NCI-H1930 (cell line): ENCODE measurements at places on chromosomes 7 and 10.

DNA sequence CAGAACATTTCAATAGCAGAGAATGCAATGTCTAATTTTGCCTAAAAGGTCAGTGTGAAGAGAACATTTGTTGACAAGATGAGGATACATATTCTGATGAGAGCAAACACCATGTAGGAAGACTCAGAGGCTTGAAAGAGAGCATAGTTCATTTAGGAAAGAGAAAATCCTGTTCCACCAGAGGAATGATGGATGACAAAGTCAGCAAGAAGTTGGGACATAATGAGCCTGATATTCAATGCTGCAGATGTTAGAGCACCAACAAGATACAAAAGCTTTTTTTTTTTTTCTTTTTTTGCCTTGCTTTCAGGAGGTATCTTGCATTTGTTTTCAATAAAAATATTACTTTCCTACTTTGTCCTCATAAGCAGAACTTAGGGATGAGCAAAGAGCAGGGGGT is 952.0 kb upstream of the C7orf33 start:
- DNase-seq = no peak

DNA sequence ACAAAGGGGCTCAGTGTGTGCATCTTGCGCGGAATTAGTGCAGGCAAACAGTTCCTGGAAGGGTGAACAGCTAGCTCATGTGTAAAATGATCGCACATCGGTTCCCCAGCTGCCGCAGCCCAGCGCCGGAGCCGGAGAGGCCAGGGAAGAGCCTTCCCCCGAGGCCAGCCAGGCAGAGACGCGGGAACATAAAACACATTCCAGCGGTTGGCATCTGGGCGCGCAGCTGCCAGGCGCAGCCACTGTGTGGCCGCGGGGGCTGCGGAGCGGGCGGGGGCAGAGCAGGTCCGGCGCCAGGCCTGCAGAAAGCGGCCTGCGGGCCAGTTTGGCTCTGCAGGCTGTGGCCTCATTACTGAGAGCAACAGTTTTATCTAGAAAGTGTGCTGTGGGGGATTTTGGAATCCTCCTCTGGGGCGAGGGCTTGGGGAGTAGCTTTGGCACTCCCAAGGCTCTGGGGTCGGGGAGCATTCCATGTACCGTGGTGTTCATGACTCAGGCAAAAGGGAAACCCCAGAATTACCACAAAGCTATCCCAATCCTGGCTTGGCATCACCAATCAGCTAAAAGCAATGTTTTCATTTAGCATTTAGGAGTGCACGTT is 74.3 kb downstream of the SAMD9 start:
- DNase-seq = no peak

- no peak for DNase-seq
Observed at GRCh38 chr10:103102195-103102594, 90.9 kb downstream of the NT5C2 start.

GRCh38 chr10:122142641-122143237 is 128.4 kb upstream of the BTBD16 start:
- DNase-seq = no peak

DNA sequence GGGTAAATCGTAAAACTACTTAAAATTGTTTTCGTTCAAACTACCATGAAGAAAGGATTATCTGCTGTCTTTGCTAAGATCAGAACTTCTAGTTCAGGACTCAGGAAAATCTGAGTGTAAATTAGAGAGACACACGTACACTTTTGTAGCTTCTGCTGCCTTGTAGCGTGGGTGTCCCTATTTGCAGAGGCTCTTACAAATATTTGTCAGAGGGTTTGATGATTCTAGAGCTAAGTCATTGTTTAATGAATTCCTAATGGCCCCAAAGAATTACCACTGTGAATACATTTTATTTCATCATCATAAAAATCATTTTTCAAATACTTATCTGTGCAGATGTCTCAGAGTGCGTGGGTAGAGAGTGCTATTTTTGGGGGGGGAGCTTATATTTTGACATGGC is 314.9 kb downstream of the LRMDA start:
- no peak for DNase-seq

GRCh38 chr7:126574276-126575250 is 678.2 kb downstream of the GRM8 start:
- no peak for DNase-seq

DNA sequence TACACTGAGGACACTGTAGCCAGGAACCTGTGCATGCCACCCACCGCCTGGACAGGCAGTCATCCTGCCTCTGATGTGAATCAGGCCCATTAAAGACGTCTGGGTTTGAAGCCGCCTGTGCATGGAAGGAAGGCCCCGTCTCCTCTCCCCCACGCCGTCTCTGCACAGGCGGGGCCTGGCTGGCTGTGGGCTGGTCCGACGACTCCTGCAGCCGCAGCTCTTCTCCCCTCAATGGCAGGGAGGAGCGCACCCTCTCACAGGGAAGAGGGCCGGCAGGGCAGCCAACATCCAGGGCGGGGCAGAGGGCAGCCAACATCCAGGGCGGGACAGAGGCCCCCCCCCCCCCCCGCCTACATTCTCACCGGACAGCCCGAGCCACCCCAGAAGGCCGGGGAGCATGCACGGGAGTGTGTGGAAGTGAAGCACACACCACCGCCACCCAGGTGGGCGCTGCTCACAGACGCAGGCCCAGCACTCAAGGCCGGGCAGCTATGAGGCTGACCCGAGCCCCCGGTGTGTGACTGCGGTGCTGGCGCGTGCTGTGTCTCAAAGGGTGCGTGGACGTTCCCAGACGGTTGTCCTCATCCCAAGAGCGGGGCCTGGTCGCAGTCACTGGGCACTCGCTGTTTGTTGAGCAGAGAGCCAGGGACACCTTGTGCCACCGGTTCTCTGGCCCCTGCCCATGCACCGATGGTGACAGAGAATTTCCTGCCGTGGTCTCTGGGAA is 19.1 kb downstream of the DPYSL4 start:
- DNase-seq = no peak

DNA sequence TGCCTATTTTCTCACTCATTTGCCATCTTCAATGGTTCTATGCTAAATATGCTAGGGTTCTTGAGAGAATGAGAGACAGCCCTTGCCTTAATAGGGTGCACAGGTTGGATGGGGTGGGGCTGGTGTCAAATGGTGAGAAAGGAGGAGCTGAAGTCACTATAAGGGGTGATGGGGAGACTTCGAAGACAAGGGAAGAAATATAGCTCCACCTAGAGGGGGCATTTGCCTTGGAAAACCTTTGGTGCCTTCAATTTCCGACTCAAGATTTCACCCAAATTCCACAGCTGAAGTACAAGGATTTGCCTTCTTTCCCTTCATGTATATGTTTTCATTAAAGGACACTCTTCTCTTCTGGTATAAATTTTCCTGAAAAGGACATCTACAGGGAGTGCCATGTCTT is 5.6 kb downstream of the PTN start:
- no peak for DNase-seq

DNA sequence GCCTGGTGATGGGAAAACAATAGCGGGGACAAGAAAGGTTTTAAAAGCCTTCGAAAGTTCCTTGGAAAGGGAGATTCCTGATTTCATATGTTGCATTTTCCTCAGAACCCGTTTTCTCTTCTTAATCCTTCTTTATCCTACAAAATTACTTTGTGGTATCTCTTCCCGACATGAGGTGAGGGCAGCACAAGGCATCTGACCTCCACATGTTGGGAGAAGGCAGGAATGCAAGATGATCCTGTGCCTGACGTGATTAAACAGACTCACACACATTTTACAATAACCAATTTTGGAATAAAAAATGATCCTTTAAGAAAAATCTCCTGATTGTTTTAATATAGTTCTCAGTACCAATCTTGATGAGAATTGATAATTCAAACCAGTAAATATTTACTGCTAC is 153.3 kb upstream of the MKLN1 start:
- DNase-seq = no peak

DNA sequence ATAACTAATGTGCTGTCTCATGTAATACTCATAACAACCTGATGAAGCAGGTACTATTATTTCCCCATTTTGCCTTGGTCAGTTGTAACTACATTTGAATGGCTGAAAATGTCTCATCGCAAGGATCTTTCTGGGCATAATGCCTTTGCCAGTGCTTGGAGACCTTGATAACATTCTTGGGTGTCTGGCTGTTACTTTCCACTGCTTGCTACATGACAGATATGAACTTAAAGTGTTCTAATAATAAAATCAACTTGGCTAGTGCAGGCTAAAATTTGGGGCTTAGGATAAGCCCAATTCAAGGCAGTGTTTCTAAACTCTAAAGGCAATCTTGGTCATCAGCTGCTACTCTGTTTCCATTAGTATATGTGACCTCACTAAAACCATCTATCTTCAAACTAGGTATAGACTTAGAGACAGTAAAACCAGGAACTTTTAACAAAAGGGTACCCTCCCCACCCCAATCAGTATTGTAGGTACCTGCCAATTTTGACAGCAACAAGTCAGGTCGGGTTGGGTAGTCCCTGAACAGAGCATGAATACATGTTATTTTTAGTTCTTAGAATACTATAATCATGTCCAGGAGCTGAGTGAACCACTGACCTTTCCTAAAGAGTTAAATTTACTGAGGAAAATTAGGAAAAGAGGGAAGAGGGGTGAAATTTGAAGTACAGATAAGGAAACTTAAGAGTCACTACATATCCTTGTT is 68.2 kb upstream of the AHR start:
- DNase-seq = no peak

GRCh38 chr10:42836096-42836495 is 53.5 kb downstream of the BMS1 start:
- DNase-seq = no peak

DNA sequence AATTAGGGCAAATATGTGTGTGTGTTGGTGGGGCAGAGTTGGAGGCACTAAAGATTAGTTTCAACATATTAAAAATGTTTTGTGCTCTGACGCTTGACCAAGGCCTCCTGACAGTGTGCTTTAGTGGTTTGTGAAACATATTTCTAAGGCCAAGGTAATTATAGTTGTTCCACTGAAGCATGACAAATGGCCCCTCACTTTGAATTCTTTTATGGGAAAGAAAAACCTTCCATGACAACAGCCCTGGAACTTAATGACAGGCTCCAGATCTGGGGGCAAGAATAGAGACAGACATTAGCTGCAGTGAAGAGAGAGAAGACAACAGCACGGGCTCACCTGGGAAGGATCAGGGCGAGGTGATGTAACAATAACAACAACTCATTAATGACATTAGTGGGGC is 155.8 kb downstream of the CHN2 start:
- DNase-seq = no peak

- DNase-seq = no peak
Observed at GRCh38 chr7:7201578-7202374, 19.4 kb downstream of the C1GALT1 start.

DNA sequence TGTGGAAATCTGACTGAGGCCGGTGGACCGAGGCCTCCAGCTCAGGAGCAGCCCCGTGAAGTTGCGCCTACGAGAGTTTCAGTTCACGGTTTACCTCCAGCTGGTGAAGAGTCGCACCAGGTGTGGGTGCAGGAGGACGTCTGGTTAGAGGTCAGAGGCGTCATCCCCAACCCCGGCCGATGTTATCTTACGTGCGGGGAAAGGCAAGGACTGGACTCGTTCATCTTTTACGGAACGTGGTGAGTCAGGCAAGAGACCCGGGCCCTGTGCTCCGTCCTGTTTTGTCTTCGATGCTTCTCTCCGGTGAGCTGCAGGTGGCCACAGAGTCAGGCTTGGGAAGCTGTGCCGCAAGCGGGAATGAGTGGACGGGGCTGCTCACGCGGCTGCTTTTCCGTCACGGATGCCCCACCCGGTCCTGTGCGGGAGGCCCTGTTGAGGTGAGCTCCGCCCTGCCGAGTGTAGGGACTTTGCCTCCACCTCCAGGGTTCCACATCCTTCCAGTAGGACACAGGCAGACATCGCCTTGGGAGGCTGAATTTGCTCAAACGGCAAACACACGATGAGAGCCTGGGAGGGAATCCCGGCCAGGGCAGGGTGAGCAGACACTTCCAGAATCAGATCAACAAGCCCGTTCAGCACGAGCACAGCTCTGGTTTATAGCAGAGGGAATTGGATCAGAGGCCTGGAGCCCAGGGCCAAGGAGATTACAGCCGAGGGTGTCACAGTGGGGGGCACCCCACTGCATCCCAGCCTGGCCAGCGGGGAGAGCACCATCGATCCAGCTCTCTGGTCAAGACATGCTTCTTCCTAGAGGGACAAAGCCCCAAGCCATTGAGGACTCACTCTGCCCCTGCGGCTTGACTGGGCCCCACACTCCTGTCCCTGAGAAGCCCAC is 50.1 kb upstream of the INPP5A start:
- DNase-seq = no peak

DNA sequence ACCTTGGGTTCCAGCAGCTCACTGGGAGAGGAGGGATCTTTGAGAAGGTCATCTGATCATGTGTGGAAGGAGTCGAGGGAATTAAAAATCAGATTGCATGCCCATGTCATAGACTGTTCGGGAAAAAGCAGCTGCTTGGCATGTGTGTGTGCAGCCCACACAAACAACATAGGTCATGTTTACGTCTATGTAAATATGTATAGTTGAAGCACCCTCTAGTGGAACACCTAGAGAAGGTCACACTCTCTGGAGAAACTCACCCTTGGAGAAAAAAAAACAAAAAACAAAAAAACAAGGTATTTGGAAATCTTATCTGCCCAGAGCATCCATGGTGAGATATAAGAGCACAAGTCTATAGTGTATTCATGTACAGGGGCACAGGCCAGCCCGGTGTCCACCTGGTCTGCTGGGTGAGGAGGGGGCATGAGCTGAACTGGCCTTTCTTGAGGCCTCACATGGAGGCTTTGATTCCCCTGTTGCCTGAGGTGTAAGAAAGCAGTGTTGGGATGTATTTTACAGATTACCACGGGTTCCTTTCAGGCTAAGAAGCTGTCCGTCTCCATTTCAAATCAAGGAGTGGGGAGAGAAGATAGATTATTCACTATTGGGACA is 98.0 kb downstream of the NPY start:
- DNase-seq = no peak
